ENCODE measurements at places on chromosomes 1 and 21.

- DNase-seq, result peak; percentile 13
Measured at GRCh38 chr1:177281901-177282300, 111.1 kb downstream of the BRINP2 start.

GRCh38 chr21:28639737-28640136 is 352.9 kb downstream of the LTN1 start:
- DNase-seq, result no peak

GRCh38 chr1:162327144-162327787 is 49.4 kb downstream of the SPATA46 start:
- DNase-seq, result no peak

DNA sequence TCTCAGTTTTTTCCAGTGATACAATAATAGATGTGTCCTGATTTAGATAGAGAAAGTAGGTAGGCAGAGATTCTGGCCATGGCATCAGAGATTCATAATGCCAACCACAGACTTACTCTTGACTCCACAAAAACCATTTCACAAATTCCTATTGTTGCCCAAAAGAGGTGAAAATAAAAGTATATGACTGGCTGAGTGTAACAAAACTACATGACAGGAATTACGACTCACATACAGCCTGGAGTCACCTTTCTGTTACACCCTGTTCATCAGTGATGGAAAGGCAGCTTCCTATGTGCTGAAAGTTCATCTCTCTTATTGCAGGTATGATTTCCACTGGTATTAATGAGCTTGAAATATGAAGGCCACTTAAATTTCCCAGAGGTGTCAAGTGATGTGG is 72.3 kb downstream of the MPZL1 start:
- no peak for DNase-seq

GRCh38 chr1:25065795-25066238 is 135.7 kb upstream of the RUNX3 start:
- no peak for DNase-seq

GRCh38 chr1:89407360-89407759 is 43.5 kb downstream of the GBP6 start:
- DNase-seq, result no peak

- no peak for DNase-seq
Measured at GRCh38 chr21:44271558-44272283, 10.0 kb upstream of the DNMT3L start.

DNA sequence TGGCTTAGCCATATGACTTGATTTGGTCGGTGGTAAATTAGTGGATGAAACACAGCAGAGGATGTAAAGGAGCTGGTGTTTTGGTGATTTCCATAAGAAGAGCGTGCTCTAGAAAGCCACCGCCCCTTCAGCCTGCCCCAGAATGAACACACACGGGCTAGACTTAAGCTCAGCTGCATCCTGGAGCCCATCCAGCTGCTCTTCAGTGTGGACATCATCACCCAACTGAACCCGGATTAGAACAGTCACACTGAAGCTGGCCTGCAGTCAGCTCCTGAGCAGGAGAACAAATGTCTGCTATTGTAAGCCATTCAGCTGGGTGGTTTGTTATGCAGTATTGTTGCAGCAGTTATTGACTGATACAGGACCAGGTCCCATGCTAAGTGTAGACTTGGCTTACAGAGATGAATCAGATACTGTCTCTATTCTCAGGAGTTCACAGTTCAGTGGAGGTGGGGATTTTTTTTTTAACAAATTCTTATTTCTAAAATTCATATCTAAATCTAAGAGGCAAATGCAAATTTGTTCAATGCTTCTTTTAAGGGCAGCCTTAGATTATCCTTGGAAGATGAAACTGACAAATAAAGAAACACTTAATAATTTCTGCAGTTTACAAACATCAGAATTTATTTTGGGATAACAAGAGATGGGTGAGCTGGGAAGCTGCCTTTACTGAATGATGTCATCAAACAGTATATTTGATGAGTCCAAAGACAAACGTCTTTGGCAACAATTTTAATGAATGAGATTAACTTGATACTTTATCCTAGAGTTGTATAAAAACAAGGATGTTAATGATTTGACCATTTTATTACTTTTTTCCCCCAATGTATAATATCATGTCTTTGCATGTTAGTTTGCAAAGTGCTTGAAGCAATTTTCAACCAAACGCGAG is 251.2 kb downstream of the TRABD2B start:
- no peak for DNase-seq

DNA sequence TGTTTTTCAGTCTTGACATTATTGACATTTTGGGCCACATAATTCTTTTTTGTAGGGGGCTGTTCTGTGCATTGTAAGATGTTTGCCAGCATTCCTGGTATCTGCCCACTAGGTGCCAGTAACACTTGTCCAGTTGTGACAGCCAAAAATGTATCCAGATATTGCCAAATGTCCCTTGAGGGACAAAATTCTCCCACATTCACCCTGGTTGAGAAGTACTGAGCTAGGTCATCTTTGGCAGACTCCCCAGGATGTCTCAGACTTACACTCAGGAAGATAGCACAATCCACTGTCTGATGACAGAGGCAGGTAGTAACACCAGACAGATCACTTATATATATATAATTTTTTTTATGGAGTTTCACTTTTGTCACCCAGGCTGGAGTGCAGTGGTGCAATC is 5.9 kb downstream of the CD48 start:
- DNase-seq, result no peak

- no peak for DNase-seq
Measured at GRCh38 chr1:29642519-29642918, 406.2 kb downstream of the PTPRU start.

DNA sequence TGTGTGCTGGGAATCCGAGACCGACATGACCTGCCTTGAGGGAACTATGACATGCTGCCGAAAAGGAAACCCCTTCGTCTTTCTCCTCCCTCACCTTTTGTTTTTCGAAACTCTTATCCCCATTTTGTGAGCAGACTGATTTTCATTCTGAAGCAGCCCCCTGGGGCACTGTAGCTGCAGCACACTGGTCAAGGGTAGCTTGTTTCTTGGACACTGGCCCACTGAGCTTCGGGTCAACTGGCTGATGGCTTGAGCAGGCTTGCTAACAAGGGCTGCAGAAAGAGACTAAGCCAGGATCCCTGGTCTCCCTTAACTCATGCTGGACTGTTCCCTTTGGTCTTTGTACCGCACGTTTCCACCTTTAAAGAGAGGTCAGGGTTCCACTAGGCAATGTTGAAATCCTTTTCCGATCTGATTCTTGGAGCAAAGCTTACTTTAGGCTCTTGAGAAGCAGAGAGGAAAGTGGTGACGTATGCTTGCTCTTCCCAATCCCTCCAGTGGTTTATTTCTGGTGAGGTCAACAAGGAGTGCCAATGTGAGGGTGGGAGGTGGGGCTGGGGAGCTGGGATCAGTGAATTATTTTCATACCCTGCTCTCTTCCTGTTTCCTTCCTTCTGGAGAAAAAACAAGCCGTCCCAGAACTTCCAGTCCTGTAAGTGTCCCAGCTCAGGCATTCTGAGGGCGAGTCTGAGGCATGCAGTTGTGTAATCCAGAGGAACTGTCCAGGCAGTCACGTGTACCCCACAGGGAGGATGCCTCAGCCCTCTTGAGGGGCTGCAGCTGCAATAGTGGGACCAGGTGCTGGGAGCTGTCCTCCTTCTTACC is 7.6 kb downstream of the CYP4B1 start:
- DNase-seq, result no peak

DNA sequence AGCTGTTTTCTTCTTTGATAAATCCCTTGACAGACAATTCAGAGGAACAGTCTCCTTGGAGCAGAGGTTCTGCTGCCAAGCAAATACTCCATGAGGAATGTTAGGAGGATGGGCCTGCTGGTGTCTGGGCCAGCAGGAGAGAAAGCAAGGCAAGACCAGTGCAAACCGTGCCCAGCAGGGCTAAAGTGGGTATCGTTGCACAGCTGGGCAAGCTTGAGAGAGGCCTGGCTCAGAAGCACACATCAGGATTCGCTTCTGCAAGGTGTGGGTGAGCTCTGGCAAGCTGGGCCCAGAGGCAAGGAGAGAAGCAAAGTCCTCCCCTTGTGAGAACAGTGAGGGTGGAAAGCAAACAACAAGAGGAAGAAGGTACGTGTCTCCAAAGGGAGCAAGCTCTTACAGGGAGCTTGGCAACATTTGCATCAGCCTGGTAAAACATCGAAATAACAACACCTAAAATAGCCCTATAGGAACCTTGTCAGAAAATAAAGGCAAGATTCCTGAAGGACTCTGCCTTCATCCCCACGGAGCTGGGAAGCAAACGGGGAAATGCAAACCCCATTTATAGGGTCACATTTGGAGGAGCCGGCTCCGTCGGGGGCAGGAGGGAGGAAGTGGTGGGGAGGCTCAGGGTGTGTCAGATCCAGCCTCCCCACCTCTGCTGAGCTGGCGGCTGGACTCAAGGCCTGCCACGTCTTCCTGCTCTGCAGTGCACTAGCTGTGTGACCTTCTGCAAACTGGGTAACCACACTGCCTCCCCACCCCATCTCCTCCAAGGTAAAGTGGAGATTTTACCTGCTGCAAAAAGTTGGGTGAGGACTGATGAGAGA is 62.3 kb upstream of the HIVEP3 start:
- no peak for DNase-seq

DNA sequence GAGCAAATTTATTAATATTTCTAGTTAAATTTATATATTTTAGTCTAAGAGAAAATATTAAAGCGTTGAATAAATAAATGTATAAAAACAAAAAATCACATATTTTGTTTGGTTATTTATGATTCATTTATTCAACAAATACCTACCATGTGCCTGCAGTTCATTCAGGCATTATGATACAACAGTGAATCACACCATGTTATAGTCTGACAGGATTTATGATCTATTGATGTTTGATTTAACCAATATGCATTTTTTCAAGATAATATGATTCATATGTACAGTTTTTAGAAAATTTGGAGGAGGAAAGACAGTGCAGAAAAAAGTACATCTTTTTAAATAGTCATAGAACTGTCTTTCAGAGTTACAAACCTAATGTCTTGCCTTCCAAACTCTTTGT is 7.4 kb upstream of the TRIM58 start:
- no peak for DNase-seq

GRCh38 chr1:92916899-92917298 is 44.4 kb downstream of the DIPK1A start:
- no peak for DNase-seq

GRCh38 chr1:47024141-47024801 is 802 bp downstream of the CYP4X1 start:
- no peak for DNase-seq

DNA sequence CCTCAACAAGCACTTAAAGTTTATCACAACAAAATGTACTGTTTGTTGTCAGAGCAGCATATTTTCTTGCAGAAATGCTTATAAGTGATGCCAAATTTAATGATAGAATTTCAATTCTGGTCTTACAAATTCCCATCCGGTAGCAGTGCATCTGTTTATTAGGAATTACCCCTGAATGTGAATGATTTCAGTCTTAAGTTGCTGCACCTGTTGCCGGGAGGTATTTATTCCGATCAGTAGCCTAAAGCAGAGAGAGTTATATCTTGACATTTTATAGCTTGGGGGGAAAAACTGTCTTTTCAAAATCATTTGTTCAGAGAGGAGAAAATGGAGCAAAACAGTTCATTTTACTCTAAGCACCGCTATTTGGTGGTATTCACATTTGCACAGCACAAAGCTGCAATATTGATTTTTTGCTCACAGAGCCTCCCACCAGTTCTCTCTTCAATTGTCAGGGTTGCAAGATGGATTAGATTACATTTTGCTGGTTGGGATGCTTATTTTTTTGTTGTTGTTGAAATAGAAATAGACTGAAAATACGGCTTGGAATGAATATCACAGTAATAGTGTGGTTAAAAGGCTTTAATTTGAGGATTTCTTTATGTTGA is 98.6 kb downstream of the ADGRL2 start:
- no peak for DNase-seq

GRCh38 chr1:198155253-198155652 is 1.5 kb upstream of the NEK7 start:
- no peak for DNase-seq

DNA sequence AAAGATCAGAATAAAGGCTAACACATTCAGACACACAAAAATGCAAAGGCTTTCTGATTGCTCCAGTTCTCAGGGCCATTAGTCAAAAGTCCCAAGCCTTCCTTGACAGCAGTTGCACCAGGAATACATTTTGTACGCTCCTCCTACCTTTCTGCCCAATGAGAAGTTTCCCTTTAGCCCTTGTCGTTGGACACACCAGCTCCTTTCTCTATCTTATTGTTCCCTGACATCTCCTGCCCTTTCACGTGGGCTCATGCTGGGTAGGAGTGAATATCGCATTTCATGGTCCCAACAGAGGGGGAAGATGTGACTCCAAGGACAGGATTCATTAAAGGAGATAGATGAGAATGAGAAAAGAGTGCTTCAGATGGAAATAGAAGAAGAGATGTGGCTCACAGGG is 33.5 kb upstream of the IFI16 start:
- no peak for DNase-seq

- DNase-seq, result no peak
Measured at GRCh38 chr21:17578162-17578561, 34.5 kb downstream of the BTG3 start.

GRCh38 chr1:109997867-109998229 is 13.3 kb downstream of the AHCYL1 start:
- no peak for DNase-seq

DNA sequence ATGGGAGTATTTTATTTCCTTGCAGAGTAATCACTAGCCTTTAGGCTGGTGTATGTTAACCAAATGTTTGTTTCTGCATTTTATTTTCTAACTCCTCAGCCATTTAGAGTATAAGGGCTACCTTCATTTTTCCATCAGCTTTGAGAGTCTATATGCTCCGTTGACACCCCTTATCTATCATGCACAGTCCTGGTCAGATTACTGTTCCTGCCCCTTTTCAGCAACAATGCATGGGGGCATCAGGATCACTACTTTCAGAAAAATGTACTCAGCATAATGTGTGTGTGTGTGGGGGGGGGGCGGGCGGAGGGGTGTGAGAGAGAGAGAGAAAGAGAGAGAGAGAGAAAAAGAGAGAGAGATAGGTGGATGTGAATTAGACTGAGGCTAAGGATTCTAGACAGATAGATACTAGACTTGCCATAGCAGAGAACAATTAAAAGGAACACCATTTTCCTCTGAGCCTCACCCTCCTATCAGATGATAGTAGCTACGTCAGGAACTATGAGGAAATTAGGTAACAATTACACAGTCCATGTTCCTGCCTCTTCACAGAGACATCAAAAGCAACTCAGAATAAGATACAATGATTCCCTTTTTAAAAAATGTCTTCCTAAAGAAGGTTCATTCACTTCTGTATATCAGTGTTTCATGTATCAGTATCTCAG is 40.8 kb downstream of the FCER1A start:
- no peak for DNase-seq

DNA sequence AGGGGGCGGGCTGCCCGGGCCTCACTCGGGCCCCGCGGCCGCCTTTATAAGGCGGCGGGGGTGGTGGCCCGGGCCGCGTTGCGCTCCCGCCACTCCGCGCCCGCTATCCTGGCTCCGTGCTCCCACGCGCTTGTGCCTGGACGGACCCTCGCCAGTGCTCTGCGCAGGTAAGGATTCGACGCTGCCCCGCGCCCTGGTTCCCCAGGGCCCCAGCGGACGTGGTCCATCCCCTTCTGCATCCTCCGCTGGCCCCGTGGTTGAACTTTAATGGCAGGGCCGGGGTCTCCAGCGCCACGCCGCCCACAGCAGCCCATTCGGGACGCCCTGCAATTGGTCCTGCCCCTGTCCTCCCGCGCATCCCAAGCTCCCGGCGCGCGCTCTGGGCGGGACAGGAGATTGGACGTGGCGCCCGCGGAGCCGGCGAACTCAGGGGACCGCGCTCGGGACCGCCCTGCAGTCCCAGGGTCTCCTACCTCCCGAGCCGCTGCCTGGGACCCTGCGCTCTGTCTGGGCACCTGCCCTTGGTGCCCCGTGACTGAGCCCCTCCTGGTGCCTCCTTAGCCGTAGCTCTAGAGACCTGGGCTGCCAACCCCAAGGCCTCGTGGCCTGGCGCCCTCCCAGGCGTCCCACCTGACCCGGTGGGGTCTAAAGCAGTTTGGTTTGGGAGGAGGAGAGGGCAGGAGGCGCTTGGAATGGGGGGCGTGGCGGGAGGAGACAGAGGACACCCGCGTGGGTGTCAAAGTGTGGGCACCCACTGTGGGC is at the start of gene ALPL:
ALPL (plus strand) TSS at position 73 of the 762 bp plus-strand sequence. CDS start 44,659 bp downstream, outside the sequence.
- no peak for DNase-seq
